ENCODE measurements at places on chromosomes 12 and 14. TPM values are rescaled to one million over a fixed set of nuclear protein-coding genes. Genes with fewer than 3 reads are reported as not detected.

DNA sequence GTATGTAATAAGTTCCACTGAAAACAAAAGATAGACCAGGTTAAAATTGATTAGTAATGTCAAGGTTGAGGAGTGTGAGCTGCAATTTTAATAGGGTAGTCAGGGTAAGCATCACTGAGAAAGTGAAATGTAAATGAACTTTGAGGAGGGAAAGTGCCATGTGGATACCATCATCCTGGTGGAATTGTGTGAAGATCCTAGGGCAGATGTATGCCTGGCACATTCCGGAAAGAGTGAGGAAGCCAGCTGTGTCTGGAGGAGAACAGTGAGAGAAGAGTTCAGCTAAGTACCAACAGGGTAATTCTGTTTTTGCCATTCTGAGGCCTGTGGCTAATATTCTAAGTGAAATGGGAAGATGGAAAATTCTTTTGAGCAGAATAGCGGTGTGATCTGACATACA lies 2.9 kb upstream of the CLEC2A start:
- no peaks in the 10 kb centered on the region for H3K36me3 ChIP-seq
- no peaks in the 10 kb centered on the region for H3K27me3 ChIP-seq
- no peak for DNase-seq

DNA sequence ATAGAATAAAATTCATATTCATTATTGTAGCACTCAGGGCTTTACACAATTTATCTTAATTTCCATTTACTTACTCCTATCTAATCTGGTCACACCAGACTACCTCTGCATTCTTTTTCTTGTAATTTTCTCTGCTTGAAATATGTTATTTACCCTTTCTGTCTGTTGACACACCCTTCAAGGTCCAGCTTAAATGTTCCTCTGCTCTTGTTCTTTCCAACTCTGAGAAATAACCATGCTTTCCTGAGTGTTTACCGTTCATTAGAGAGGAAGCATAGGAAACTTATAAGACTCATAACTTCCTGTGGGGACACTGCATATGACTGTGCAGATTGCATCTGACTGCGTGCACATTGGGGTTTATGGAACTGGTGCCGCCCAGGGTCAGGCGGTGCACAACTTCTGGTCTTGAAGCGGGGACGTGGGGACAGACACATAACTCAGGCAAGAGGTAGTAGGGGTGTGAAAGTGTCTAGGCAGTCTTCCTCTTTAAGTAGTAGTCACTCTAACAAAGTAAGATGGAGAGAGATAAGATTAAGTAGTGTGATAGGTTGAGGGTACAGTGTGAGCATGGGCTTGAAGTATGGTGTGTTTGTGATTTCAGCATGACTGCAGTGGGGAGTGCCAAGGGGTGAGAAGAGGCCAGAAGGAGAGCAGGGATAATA lies 42.6 kb upstream of the FOXJ2 start:
- no peaks in the 10 kb centered on the region for H3K4me1 ChIP-seq
- no peaks in the 10 kb centered on the region for H3K27me3 ChIP-seq
- no peak for DNase-seq
- H3K36me3 ChIP-seq, result no peaks in the 10 kb centered on the region
- no peak overlapping the region for H3K27ac ChIP-seq
- no peak overlapping the region for H3K4me3 ChIP-seq

DNA sequence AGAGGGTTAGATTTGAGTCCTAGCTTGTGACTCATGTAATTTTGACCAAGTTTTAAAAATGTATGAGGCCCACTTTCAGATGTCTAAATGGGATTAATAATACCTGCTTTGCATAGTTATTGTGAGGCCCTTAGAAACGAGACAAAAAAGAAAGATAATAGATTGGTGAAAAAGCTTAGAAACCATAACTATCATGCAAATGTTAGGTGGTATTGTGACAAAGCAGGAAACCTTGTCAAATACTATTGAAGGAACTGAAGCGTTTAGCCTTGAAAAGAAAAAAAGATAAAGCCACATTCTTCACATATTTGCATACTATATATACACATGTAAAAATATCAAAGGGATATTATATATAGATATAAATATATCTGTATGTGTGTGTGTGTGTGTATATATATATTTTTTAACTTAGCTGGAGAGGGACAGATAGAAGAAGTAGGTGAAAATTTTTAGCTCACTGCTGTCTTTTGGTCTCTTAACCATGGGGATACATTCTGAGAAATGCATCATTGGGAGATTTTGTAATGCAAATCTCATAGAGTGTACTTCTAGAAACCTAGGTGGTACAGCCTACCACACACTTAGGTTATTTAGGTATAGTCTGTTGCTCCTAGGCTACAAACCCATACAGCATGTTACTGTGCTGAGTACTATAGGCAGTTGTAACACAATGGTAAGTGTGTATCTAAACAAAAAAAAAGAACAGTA lies 270.3 kb downstream of the CCDC91 start:
- H3K4me3 ChIP-seq, result no peak overlapping the region
- H3K27ac ChIP-seq, result no peak overlapping the region
- H3K4me1 ChIP-seq, result peaks cover 14% of the 10 kb centered on the region
- H3K27me3 ChIP-seq, result no peaks in the 10 kb centered on the region
- DNase-seq, result no peak

- H3K4me1 ChIP-seq, result peaks cover 42% of the 10 kb centered on the region
- DNase-seq, result no peak
- no peak overlapping the region for H3K27ac ChIP-seq
- no peaks in the 10 kb centered on the region for H3K36me3 ChIP-seq
- H3K27me3 ChIP-seq, result no peaks in the 10 kb centered on the region
Observed at GRCh38 chr12:63995512-63995911, 151.0 kb downstream of the SRGAP1 start.

GRCh38 chr14:50383618-50384225 lies 13.0 kb downstream of the CDKL1 start:
- no peaks in the 10 kb centered on the region for H3K4me1 ChIP-seq
- no peak overlapping the region for H3K4me3 ChIP-seq
- no peaks in the 10 kb centered on the region for H3K27me3 ChIP-seq

GRCh38 chr12:96335270-96335669 lies 65.0 kb downstream of the CDK17 start:
- no peaks in the 10 kb centered on the region for H3K36me3 ChIP-seq
- DNase-seq, result no peak
- H3K27me3 ChIP-seq, result no peaks in the 10 kb centered on the region
- peaks cover 33% of the 10 kb centered on the region for H3K4me1 ChIP-seq

The SLC6A15 gene
- total RNA-seq, result 0.83 TPM

DNA sequence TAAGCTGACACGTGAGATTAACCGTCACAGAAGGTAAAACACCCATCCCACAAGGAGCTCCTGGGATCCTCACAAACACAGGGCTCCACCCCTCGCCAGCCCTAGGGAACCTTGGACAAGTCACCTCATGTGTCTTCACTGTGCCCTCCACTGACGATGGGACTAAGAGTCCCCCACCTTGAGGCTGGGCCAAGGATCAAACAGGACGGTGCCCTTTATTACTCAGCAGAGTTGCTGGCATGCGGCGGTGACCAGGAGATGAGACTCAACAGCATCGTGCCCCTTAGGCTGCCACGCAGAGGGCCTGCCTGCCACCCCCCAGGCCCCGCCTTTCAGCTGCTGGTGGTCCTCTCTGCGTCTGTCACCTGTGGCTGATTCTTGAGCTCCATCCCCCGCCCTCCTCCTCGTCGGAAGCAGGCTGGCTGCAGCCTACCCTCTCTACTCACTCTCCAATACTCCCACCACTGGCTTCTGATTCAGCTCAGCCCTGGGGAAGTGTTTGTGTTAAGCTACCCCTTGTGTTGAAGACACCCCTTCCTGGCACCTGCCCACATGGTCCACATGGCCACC lies 105.2 kb downstream of the DICER1 start:
- no peak overlapping the region for H3K4me3 ChIP-seq
- no peak for DNase-seq
- H3K27me3 ChIP-seq, result no peaks in the 10 kb centered on the region
- H3K36me3 ChIP-seq, result no peaks in the 10 kb centered on the region

DNA sequence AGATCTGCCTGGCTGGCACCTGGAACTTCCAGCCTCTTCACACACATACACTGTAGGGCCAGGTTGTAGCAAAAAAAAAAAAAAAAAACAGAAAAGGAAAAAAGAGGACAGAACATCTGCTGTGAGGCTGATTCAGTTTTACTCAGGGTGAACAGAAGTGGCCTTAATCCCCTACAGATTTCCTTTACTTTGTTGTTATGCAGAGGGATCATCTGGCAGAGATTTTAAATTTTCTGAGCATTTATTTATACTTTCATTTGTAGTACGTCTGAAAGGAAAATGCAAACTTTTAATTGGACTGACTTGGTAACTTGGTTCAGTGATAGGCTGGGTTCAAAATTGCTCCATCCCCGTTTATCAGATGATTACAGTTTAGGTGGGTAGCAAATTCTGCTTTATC lies 50.8 kb upstream of the PRICKLE1 start:
- H3K4me1 ChIP-seq, result no peaks in the 10 kb centered on the region
- no peaks in the 10 kb centered on the region for H3K27me3 ChIP-seq
- no peak overlapping the region for H3K27ac ChIP-seq
- no peaks in the 10 kb centered on the region for H3K36me3 ChIP-seq

DNA sequence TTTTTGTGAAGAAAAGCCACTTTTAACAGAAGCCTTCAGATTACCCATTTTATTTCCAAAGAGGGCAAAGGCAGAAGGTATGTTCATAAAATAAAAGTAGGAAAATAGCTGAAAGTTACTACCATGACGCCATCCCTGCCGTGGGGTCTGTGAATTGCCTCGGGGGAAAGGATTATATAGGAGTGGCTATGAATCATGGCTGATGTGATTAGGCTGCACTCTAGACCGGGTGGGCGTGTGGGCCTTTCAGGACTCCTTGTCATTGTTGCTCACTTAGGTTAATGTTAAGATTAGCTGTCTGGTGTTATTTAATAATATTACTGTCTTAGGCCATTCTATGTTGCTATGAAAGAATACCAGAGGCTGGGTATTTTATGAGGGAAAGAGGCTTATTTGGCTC lies 195.5 kb downstream of the EGLN3 start:
- no peak for DNase-seq
- H3K36me3 ChIP-seq, result no peaks in the 10 kb centered on the region
- no peak overlapping the region for H3K27ac ChIP-seq
- H3K4me3 ChIP-seq, result no peak overlapping the region
- no peaks in the 10 kb centered on the region for H3K4me1 ChIP-seq

The RPS6KA5 gene
- 31.1 TPM for total RNA-seq

DNA sequence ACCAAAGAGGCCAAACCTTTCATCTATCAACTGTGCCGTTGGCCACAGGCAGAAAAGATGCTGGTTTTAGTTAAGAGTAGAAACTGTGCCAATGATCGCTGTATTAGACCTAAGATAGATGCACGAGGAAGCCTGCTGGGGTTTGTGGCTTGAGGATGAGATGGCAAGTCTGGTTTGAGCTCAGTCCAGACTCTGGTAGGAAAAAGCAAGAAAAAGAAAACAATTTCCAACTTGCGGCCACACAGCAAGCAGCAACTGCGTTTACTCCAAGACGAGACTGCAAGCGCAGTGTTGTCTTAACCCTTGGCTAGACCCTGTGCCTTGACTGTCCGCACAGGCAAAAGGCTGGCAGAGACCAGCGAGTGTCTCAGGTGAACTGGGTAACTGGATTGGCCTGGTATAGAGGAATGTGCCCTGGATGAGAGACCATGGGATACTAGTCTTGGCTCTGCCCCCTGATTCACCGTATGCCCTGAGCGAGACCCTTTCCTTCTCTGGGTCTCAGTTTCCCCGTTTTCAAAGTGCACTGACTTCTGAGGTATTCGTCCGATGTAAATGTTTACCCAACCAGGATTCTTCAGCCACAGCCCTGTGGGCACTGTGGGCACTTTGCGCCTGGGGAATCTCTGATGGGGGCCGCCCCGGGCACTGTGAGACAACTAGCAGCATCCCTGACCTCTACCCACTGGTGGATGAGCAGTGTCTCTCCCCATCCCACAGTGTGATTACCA lies 113.4 kb downstream of the DICER1 start:
- no peak overlapping the region for H3K4me3 ChIP-seq
- no peak for DNase-seq

GRCh38 chr12:126668961-126669360 lies 1598.0 kb upstream of the TMEM132C start:
- H3K27ac ChIP-seq, result no peak overlapping the region
- H3K36me3 ChIP-seq, result no peaks in the 10 kb centered on the region
- DNase-seq, result no peak
- H3K4me3 ChIP-seq, result no peak overlapping the region
- H3K27me3 ChIP-seq, result no peaks in the 10 kb centered on the region

- H3K27me3 ChIP-seq, result no peaks in the 10 kb centered on the region
- DNase-seq, result no peak
- peak overlapping the region; percentile 96 for H3K27ac ChIP-seq
- H3K4me3 ChIP-seq, result peak overlapping the region; percentile 33
Observed at GRCh38 chr12:120249875-120250795, 15.4 kb downstream of the PXN start.

DNA sequence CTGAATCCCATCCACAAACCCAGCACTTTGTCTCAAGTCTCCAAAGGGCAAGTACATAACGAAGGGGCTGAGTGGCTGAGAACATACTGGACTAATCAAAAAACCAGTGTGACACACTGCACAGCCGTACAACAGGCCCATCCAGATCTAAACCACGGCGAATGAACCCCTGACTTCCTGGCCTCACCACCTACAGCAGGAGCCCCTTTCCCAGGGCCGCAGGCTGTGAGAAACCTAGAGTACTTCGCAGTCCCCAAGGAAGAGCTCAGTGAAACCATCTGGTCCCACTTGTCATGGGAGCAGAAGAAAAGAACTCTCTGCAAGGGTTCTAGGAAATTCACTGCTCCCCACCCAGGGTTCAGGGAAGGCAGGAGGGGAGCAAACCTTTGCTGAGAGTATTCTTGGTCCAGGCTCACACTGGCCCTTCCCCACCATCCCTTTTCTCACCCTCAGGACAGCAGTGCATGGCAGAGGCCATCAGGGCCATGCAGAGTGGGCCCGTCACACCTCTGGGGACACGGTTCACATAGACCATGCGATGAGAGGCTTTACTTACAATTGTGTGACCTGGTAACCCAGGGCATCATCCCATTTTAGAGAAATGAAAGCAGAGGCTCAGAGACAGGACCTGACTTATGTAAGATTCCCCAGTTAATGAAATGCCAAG lies 192.8 kb downstream of the BCL11B start:
- no peaks in the 10 kb centered on the region for H3K4me1 ChIP-seq
- H3K27me3 ChIP-seq, result peaks cover 4% of the 10 kb centered on the region
- H3K36me3 ChIP-seq, result no peaks in the 10 kb centered on the region
- no peak overlapping the region for H3K27ac ChIP-seq
- peak; percentile 62 for DNase-seq

The CLEC4C gene
- total RNA-seq, result not detected

The DDN gene
- not detected for total RNA-seq

DNA sequence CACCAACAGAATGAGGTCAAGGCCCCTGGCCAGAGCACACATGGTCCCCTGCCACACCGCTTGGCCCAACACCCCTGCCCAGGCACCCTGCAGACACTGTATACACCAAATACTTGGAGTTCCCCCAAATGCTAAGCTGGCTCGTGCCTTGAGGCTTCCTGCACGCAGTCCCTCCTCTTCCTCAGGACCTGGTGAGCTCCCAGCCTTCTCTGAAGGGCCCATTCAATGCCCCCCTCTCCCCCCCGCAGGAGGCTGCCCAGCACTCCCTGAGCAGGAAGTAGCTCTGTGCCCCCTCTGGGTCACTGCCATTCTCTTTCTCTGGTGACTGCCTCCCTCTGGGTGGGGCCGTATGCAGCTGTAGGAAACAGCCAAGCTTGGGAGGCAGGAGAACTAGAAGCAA lies 75.3 kb downstream of the ITPK1 start:
- no peaks in the 10 kb centered on the region for H3K27me3 ChIP-seq
- H3K4me3 ChIP-seq, result no peak overlapping the region
- H3K27ac ChIP-seq, result peak overlapping the region; percentile 86
